ENCODE measurements at places on chromosomes 11 and 22.
A peak's percentile ranks its signal among the peaks of the same experiment; 100 is the strongest.

DNA sequence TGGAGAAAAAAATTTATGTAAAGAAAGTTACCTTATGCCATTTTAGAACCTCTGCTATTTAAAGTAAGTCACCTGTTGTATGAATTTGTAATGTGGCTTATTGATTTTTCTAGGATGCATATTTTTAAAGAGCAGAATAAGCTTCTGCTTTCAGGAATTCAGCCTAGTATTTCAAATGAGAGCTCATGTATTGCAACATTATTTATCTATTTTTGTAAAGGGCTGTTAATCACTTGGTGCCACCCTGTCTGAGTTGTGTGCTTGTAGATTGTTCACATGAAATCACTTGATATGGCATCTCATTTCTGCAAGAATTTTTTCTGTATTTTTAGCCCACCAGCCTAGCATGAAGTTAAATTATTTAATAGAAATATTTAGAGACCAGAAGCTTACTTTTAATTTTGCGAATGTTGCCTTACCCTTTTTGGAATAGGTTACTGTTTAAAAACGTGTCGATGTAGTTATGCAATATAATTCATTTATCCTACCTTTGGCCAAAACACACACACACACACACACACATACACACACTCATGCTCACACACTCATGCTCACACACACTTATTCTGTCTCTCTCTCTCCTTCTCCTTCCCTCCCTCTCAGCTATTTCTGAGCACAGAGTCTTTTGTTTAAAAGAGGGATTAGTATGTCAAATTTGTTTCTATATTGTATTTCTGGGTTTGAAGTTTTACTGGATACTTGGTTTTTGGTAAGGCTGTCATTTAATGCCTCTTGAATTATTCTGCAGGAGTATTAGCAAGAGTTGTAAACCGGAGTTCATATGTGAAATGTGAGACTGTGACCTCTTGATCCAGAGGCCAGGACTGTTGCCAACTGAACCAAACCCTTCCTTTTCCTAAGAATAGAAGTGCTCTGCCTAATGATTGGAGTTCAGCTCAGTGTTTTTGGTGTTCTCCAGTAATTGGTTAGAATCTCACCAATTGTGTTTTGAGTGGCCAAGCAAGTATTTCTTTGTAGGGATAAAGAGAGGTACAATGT is 34.4 kb downstream of the YAP1 start:
- DNase-seq: no peak

- no peak for DNase-seq
These were observed 25.1 kb downstream of the ARL14EP start for GRCh38 chr11:30348035-30348434.

DNA sequence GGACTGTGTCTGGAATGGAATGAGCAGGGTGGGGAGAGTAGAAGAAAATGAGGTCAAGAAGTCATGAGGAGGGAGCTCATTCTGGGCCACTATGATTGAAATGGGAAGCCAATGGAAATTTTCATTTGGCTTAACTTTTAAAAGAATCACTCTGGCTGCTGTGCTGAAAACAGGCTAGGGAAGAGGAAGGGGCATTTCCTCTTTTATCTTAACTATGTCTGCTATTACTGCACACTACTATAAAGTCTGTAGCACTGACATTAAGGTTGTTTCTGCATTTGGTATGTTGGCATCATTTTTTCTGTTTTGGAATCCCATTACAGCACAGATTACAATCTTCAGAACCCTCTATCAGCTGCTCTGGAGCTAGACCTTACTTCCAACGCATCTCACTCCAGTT is 8.2 kb downstream of the PATL1 start:
- DNase-seq: no peak

- no peak for DNase-seq
These were observed 348.1 kb downstream of the DDX10 start for GRCh38 chr11:109012991-109013390.

DNA sequence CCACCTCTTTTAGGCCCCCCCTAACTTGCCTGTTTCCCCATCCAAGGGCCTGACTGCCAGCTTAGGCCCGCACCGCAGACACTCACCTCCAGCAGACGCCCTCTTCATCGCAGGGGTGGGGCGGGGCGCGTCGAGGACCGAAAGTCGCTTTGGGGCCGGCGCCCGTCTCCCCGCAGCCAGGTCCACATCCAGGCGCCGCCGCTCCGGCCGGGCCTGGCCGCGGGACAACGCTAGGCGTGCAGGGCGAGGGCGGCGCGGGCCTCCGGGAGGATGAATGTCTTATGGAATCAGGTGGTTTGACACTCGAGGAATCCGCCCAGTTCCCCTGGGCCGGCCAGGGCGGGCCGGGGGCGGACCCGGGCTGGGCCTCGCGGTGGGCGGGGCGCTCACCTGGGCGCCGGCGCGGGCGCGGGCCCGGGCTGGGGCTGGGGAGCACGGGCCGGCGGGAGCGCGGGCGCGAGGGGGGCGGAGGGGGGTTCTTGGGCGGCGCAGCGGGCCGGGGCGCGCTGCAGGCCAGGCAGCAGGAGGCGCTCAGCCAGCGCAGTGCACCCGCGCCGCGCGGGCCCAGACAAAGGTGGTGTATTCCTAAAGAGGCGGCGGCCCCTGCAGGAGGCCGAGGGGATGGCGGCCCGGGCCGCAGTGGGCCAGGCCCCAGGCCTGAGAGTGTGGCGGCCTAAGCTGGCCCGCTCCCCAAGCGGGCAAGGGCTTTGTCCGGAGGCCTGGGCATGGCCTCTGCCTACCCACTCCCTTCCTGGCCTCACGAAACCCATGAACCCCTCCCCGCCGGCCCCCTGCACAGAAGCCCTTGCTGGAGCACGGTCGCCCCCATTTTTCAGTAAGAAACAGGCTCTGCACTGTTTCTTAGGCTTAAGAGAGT is 177.6 kb downstream of the IGLL1 start:
- DNase-seq: peak; percentile 57

DNA sequence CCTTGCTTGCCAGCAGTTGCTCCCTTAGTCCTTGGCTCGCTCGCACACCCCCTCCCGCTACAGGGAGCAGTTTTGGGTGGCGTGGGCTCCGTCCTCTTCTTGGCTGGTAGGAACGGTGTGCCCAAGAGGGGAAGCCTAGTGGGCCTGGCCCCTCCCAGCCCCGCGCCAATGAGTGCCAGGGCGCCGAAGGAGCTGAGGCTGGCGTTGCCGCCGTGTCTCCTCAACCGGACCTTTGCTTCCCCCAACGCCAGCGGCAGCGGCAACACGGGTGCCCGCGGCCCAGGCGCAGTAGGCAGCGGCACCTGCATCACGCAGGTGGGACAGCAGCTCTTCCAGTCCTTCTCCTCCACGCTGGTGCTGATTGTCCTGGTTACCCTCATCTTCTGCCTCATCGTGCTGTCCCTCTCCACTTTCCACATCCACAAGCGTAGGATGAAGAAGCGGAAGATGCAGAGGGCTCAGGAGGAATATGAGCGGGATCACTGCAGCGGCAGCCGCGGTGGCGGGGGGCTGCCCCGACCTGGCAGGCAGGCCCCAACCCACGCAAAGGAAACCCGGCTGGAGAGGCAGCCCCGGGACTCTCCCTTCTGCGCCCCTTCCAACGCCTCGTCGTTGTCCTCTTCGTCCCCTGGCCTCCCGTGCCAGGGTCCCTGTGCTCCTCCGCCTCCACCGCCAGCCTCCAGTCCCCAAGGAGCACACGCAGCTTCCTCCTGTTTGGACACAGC is 1.6 kb downstream of the C11orf87 start:
- DNase-seq: no peak

DNA sequence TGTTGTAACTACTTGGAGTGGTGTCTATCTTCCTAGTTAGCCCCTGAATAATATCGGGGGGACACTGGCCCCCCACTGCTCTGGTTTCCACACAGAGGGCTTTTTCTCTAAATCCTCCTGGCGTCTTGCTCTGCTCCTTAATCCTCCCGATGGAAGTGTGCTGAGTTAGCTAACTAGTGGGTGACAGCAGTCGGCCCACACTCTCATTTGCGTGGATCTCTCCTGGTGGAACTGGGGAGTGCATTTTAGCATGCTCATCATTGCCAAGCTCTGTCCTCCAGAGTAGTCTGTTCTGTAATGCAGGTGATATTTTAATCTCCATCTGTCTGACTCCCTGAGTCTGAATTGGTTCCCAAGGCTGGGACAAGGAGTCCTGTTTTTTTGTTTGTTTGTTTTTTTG is 46.1 kb upstream of the RASSF10 start:
- DNase-seq: no peak

DNA sequence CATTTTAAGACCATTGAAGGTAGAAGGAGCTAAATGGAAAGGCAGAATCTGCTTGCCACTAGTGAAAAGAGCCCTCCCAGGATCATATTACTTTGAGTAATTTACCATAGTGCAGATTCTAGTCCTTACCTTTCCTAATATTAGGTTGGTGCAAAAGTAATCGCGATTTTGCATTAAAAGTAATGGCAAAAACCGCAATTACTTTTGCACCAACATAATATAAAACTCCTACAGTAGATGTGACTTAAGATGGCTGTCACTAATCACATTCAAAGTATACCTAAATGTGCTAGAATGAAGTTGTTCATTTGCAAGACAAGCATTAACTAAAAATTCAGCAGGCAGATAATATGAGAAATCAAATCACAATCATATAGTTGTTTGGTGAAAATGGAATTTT is 38.1 kb upstream of the ARL14EP start:
- DNase-seq: no peak

DNA sequence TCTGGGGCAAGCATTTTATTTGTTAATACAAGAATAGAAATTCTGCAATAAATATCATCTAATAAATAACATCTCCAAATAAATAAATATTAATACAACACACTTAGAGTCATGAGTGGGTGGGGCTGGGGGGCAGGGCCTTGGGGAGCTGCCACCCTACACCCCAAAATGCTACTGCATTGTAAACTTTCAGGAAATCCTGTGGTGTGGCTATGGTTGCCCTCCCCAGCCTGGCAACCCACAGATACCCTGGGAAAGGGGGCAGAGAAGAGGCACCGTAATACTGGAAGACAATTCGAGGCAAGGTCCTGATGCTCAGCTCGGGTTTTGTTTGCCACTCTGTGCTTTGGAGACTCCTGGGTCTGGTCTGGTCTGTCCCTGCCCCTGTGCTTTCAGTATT is 9.2 kb downstream of the CLCF1 start:
- DNase-seq: no peak

- DNase-seq: no peak
These were observed 13.9 kb downstream of the RTN4RL2 start for GRCh38 chr11:57474017-57474802.

GRCh38 chr11:17350455-17351171 is 987 bp upstream of the NCR3LG1 start:
- no peak for DNase-seq

DNA sequence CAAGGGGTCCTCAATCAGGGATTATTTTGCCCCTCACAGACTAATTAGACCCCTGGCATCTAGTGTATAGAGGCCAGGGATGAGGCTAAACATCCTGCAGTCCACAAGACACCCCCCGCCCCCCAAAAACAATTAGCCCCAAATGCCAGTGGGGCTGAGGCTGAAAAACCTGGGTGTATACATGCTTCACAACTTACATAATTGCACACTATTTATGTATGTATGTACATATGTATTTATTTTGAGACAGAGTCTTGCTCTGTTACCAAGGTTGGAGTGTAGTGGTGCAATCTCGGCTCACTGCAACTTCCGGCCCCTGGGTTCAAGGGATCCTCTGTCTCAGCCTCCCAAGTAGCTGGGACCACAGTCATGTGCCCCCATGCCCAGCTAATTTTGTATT is 28.8 kb upstream of the SHANK2 start:
- DNase-seq: no peak

DNA sequence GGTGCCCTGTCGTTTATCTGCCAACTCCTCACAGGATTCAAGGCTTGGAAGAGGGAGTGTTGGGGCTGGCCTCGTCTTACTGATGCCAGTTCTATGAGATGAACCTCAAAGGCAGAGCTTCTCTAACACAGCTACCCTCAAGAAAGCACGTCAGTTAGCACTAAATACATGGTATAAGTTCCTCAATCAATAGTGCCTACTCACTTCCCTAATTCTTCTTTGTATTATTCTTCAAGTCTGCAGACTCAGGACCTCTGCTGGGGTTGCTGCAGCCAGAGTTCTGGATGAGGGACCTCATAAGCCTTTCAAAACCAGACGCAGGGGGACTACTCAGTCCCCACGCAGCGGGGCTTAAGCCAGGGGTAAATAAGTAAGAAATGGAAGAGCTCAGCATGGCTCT is 118.3 kb downstream of the VPREB1 start:
- no peak for DNase-seq

DNA sequence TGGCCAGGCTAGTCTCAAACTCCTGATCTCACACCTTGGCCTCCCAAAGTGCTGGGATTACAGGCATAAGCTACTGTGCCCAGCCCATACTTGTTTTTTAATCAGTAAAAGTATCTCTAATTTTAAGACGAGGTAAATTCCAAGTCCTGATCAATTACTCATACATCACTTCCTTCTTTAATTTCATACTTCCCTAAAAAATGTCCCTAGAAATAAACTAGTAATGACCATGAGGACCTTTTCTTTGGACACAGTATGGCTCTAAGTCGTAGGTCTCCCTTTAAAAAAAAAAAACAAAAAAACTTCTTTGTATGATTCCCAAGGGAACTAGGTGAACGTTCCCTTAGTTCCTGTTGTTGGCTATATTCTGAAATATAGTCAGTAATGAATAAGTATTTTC is 29.8 kb downstream of the NUP98 start:
- DNase-seq: no peak

- peak; percentile 34 for DNase-seq
These were observed 165.0 kb downstream of the SOX6 start for GRCh38 chr11:16191212-16191867.

DNA sequence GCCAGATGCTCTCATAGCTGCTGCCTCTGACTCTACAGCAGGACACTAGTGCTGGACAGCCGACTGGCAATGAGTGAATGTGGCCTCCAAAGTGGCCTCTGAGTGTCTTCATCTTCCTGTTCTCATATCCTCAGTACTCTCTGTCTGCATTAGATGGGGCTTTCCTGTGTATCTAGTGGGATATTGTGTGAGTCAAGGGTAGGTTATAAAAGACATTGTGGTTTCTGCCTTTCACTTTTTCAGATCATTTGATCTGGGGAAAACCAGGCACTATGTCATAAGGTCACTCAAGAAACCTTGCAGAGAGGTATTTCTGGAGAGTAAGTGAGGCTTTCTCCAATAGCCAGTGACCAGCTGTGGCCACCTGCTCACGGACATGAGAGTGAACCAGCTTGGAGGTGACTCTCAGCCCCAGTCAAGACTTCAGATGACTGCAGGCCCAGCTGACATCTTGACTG is 333.6 kb upstream of the NCAM1 start:
- DNase-seq: no peak

DNA sequence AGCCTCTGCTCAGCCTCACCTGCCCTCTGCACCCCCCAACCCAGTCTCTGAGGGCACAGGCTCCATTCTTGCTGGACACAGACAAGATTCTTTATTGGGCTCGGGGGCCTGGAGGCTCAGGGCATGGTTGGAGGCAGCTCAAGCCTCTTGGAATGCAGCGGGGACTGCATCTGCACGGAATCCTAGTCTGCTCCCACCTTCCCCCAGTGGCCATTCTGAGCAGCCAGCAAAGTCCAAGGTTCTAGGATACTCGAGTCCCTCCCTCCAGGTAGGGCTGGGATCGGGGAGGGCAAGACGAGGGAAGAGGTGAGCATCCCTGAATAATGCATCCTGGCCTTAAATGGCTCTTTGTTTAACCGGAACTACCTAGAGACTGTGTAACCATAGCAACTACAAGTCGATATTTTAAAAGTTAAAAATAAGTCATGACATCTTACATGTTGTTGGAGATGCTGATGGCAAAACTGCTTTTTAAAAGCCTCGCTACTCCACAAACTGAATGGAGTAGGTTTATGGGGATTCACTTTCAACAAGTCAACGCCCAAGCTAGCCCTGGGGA is 10.7 kb upstream of the IGSF22 start:
- no peak for DNase-seq

- DNase-seq: no peak
These were observed 873.5 kb downstream of the JRKL start for GRCh38 chr11:97263183-97263858.
